NCI-H774 (cell line): ENCODE measurements at places on chromosomes 3 and 15.

DNA sequence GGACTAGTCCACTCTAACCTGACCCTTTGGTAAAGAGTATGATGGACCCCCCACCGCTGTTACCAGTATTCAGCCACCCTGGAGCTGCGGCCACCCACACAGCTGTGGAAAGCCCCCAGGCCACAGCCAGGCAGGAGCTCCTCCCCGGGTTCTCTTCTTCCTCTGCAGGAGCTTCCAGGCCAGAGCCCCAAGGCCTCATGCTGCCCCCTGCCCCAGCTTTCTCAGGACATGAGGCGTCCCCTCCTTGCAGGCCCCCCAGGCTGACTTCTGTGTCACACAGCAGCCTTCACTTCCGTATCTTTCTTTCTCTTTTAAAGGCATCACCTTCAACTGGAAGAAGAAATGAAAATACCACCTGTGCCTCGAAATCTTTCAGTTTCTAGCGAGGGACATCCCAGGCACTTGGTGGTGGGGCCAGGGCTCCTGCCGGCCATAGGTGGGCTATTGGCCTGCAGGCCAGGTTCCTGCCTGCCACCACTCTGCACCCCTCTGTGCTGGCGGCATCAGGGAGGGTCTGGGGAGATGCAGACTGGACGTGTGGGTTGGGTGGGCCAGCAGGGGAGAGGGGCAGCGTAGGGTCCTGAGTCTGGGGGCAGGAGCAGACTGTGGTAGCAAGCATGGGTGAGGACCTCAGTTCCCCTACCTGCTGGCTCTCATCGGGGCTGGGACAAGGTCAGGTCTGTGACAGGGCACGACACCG is 19.9 kb downstream of the KLF13 start:
- no peak for DNase-seq

DNA sequence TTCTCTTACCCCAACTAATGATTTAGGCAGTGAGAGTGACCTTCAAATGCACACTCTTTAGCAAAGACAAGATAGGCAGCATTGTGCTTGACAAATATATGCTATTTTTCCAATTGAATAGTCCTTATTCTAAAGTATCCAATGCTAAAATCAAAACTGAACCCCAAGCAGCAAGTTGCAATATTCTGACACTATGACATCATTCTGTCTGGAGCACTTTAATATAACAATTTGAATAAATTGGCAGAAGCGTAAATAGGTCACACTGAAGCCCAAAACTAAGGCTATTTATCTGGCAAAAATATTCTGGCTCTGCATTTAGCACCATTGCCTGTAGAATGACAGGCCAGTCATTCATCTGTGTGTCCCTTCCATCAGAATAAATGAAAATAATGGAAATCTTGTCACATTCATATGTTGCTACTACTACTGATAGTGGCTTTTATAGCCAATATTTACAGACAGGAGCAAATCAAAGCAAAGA is 2.9 kb downstream of the CBLB start:
- no peak for DNase-seq

DNA sequence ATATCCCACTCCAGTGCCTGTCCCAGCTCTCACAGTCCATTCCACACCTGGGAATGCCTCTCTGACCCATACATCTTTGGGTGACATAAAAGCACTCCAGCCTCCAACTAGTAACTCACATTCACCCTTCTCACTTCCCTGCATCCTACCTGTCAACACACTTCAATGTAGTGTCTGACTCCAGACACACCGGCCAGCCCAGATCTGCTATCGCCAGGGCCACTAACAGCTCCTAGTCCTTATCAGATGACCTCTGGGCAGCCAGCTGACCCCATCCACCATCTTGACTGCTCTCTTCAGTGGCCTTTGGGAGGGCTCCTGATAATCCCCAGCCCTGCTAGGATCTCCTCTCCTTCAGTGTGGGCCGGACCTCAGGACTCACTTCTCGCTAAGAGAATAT is 2.9 kb upstream of the MCM2 start:
- no peak for DNase-seq

- no peak for DNase-seq
Observed at GRCh38 chr3:73389117-73389813, 235.5 kb downstream of the PDZRN3 start.

DNA sequence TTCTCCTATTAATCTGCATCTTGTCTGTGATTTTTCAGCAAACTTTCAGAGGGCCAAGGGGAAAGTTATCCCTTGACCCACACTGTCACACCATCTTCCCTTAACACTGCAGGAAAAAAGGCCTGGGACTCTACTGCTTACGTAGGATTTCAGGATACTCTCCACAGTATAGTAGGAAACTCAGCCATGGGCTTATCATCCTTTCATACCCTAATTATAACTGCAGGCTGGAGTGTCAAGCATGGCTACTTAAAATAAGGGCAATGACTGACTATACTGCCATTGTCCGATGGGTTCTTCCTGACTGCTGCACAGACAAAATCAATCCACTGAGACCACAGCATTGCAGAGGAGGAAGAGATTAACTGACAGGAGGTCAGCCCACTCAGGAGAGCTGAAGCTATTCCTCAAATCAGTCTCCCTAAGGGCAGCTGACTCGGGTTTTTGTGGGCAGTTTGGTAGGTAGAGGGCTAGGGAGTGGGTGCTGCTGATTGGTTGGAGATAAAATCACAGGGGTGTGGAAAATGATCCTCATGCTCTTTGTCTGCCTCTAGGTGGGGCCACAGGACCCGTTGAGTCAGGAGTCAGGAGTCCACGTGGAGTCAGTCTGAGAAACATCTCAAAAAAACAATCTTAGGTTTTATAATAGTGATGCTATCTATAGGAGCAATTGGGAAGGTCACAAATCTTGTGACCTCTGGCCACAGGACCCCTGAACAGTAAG is 118.2 kb upstream of the STRIT1 start:
- no peak for DNase-seq

DNA sequence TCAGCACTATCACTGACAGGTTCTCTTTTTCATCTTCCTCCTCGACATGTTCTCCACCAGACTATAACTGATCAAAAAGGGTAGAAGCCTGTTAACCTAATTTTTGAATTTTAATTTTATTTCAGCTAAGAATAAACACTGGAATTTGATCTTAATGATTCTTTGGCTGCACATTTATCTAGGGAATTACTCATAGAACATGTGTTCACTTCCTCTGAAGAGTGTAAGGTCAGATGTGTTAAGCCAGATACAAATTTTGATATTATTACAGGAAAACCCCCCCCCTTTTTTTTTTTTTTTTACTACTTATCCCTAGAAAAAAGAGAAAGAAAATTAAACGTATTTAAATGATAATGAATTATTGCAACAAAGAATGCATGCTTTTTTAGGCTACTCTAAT is 15.0 kb downstream of the DCBLD2 start:
- no peak for DNase-seq

- no peak for DNase-seq
Observed at GRCh38 chr3:111534701-111535100, 7.3 kb upstream of the CD96 start.

DNA sequence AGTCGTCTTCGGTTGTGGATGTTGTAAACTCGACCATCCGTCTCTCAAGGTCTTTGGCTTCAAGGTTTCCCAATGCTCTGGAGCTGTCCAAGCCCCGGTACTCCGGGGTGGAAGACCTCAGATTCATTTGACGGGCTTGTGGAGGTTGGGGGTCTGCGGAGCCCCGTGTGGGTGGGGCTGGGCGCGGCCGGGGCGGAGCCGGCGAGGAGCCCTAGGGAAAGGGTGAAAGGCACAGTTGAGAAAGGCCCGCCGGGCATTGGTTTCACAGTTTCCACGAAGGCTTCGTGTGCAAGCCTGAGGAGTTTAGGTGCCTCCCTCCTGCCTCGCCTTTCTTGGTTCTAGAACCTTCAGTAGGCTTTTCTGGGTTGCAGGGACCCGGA is 360 bp upstream of the MGA start:
- DNase-seq: no peak

DNA sequence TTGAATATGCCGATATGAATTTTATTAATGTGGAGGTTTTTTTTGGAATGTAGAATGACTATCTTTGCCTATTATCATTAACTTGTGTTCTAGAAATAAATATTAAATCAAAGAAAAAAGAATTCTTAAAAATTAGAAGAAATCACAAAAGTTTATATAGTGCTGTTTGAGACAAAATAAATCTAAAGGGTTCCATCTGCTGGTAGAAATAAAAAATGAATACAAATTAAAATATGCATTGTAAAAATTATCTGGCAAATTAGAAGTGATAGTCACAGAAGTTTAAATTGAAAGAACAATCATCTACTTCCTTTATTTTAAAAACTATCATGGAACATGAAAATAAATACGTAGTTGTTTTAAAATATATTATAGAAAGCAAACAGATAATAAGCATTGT is 22.7 kb upstream of the ZBTB20 start:
- DNase-seq: no peak

GRCh38 chr3:32177702-32178198 is 60.7 kb upstream of the CMTM8 start:
- DNase-seq: peak; percentile 36

DNA sequence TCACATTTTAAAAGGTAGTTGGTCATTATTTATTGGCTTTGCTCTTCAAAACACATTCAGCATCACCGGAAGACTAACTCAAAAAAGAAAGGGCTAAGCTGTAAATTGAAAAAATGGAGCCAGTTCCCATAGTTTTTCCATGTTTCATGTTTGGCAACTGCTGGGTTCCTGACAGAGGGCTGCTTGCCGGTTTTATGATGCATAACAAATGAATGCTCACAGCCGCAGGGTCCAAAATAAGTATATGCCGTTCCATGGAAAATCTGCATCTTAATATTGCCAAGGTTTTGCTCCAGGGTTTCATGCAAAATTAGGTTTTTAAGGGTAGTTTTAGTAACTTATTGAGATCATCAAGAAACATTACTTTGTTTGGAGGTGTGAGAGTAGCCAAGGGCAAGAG is 15.8 kb downstream of the SLC12A1 start:
- DNase-seq: no peak

GRCh38 chr3:72336821-72337479 is 511.3 kb downstream of the SHQ1 start:
- no peak for DNase-seq

- no peak for DNase-seq
Observed at GRCh38 chr3:169552533-169552932, 111.0 kb downstream of the MECOM start.

- no peak for DNase-seq
Observed at GRCh38 chr3:184663356-184663755, 48.5 kb downstream of the MAGEF1 start.

GRCh38 chr3:49717959-49718857 is 1.3 kb downstream of the AMIGO3 start:
- no peak for DNase-seq

DNA sequence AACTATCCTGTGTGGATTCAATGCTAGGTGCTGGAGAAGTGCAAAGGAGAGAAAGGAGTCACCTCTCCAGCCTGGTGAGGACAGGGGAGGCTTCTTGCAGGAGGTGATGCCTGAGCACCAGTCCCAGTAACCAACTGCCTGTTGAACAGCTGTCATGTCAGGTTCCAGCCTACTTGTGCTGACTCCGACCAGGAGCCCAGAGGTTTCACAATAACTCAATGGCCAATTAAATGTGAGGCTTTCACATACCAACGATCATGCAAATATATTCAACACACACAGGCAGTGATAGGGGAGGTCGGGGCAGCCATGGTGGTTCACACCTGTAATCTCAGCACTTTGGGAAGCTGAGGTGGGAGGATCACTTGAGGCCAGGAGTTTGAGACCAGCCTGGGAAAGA is 7.7 kb downstream of the SORD start:
- DNase-seq: no peak

DNA sequence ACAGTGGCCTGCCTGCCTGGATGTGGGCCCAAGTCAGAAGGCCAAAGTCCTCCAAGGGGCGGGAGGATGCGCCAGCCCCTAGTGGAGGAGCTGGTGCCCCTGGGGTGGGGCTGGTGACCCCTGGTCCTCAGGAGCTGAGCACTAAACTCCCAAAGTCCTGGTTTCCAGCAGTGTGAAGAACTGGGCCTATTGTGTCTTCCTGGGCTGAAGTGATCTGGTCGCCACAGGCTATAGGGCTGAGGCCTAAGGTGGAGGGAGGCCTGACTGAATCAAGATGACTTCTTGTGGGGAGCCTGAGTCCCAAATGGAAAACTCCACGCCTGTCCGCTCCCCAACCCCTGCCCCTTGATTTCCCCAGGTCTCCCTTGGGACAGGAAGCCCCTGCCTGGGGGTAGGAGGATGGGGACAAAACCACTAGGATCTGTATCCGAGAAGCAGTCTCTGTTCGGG is 753 bp upstream of the FES start:
- no peak for DNase-seq

DNA sequence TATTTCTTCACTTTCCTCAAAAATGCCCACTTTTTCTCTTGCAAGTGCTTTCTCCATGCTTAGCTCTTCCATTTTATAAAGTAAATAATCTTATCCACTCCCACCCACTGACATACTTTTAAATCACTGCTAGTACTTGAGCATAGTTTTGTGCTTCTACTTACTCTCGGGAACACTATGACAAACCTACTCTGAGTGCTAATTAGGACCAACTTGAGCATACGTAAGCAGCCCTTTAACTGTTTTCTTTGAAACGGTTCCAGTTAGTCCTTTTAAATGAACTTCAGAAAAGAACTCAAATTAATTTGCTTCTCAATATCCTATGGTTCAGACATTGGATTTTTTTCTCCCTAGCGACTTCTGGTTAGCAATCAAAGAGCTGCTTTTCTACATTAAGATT is 280.0 kb upstream of the SOX2 start:
- no peak for DNase-seq

GRCh38 chr3:184336547-184337398 is 627 bp upstream of the FAM131A start:
- peak; percentile 30 for DNase-seq

DNA sequence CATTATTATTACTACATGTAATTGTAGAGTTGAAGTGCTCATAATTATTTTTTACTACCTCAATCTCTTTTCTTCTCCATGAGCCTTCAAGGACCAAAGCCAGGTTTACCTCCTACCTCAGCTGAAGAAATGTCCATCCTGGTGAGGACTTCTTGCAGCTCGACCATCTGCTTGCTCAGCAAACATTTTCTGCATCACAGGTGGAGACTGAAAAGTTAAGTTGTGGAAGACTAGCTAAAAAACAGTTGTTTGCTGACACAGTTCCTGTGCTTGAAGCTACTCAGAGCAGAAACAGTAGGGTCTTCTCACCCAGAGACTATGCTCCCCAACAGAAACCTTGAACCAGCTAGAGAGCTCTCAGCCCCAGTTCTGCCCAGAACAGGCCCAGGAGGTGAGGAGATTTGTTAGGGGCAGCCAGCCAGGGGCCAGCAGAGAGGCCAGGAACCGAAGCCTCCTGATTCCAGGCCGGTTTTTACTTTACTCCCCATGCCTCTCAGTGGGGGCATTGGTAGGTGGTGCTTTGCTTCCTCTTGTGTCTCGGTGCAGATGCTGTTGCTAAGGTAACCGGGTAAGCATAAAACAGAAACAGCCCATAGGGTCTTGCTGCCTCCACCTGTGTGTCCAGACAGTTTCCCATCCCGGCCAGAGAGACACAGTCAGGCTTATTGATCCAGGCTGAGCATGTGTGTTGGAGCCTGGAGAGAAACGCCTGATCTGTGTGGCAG is 54.9 kb downstream of the CCNL1 start:
- DNase-seq: peak; percentile 33

DNA sequence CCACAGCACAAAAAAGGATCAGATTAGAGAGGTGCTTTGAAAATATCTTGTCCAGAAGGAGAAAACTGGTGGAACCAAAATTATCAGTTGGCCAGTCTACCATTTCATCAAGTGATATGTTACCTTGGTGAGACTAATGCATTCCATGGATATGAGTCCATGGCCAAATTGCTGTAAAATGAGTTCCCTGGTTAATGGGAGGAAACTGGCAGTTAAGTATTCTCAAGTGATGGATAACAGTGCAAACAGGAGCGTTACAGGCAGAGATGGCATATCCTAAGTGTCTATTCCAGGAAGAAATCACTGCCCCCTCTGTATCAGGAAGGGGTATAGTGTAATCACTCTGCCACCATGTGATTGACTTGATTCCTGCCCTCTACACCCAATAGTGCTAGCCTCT is 34.0 kb downstream of the MYRIP start:
- DNase-seq: no peak
